ENCODE measurements at places on chromosomes 6 and 20.

DNA sequence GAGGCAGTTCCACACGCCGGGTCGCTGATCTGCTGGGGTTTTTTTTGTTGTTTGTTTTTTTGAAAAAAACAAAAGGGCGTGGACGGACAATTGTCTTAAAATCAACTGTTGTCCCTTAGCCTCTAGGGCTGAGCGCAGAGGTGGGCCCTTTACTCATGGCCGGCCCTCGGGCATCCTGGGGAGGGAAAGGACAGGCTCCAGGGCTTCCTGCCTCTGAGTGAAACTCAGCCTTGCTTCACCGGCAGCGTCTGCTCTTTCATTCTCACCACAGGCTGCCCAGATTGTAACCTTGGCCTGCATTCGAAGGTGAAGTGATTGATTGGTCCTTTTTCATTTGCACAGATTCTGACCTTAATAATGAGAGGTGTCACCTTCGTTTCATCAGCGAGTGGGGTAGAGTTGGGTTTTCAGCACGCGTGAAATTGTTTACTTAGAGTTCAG lies 797 bp downstream of the SMIM13 start:
- DNase-seq: no peak

DNA sequence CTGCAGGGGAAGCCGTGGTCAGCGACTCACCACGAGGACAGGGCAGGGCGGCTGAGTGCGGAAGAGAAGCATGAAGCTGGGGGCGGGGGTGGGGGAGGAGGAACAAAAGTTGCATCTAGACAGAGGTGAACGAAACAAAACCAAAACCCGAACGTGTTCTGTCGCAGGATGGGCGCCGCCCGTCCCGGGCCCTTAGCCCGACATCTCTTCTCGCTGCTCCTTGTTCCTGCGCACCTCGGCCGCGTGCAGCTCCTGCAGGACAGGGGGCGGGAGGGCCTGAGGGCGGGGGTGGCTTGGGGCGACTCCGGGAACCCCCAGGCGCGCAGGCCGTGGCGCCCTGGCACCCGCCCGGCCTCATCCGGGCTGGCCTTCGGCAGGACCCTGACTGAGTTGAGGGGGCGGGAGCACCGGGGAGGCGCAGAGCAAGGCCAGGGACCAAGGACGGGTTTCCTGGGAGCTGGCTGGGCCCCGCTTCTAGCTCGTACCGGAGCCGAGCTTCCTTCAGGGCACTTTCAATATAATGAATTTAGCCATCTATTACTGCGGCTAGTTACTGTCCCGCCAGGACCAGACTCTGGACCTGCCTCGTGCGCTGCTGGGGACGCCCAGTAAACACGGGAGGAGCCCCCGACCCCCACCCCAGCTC lies 12.0 kb downstream of the STMN3 start:
- no peak for DNase-seq

DNA sequence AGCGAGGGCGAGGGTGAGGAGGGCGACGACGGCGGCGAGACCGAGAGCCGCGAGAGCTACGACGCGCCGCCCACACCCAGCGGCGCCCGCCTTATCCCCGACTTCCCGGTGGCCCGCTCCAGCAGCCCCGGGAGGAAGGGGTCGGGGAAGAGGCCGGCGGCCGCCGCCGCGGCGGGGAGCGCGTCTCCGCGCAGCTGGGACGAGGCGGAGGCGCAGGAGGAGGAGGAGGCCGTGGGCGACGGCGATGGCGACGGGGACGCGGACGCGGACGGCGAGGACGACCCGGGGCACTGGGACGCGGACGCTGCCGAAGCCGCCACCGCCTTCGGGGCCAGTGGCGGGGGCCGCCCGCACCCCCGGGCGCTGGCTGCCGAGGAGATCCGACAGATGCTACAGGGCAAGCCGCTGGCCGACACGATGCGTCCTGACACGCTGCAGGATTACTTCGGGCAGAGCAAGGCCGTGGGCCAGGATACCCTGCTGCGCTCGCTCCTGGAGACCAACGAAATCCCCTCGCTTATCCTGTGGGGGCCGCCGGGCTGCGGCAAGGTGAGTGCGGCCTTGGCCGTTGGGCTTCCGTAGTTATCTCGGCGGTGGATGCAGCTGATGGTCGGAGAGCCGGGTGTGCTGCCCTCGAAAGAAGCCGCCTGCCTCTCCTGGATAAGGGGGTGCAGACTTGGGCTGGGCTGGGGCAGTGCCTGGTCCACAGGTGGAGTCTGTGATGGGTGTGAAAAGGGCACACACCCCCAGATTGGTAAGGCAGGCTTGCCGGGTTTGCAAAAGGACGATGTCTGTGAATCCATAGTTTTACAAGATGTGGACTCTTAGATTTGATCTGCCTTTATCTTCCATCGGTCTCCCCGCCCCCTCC lies 938 bp downstream of the WRNIP1 start:
- DNase-seq: no peak

DNA sequence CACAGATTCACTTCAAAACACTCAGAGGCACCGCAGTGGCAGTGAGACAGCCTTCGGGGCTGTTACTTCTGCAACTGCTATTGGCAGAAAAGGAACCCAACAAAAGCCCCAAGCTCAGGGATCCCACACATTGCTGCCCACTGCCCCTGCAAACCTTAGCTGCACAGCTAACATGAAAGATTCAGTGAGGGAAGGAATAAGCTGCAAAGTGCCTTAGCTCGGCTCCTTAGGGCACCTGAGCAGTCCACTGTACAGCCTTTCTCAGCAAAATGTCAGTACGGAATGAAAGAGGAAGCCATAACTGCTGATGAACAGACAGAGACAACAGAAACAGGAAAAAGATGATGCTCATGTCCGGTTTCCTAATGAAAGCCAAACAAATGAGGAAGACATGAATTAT lies 179.7 kb upstream of the SHLD1 start:
- DNase-seq: no peak

DNA sequence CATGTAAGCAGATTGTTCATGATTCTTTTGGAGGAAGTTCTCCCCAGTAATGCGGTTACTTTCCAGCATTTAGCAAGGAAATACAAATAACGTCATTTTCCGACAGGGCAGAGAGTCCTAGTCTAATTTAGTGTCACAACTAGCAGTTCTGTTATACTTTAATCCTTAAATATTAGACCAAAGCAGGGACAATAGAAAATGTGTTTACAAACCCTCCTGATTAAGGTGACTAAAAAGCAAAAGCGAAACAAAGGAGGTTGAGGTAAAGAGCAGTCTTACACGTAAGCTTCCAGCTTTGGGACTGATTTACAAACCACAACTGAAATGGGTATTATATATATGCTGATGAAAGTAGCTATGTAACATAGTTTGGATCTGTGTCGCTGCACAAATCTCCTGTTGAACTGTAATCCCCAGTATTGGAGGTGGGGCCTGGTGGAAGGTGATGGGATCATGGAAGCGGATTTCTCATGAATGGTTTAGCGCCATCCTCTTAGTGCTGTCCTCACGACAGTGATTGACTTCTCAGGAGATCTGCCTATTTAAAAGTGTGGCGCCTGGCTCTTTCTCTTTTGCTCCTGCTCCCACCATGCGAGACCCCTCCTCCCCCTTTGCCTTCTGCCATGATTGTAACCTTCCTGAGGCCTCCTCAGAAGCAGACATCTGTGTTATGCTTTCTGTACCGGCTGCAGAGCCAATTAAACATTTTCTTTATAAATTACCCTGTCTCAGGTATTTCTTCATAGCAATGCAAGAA lies 81.9 kb downstream of the PLCB1 start:
- DNase-seq: no peak

GRCh38 chr6:75213732-75214131 lies 7.9 kb upstream of the COL12A1 start:
- no peak for DNase-seq

- DNase-seq: no peak
Measured at GRCh38 chr6:157123234-157123633, 200.1 kb downstream of the TMEM242 start.

DNA sequence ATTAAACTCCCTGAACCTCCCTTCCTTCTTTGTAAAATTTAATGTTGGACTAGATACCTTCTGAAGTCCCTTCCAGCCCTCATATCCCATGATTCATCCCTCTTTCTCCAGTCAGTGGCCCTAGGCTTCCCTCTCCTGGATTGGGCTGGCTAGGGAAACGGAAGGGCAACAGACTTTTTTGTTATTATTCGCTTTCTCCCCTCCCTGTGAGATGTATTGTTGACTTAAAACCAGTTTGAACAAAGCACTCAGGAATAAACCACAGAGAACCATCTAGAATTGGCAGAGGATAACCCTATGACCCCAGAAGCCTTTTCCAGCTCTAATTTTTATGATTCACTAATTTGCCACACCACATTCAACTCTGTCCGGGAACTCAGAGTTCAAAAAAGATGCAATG lies 239.7 kb upstream of the SUPT3H start:
- no peak for DNase-seq

GRCh38 chr6:57317060-57317943 lies at the start of gene PRIM2:
Gene PRIM2 (plus strand): TSS chr6:57317630. CDS start chr6:57318446, 816 bp downstream.
- peak; percentile 67 for DNase-seq

- no peak for DNase-seq
Measured at GRCh38 chr6:1190366-1190765, 121.5 kb upstream of the FOXQ1 start.

GRCh38 chr20:478949-479429 lies 16.7 kb upstream of the TBC1D20 start:
- no peak for DNase-seq

GRCh38 chr6:37889486-37889885 lies 70.0 kb downstream of the ZFAND3 start:
- no peak for DNase-seq

DNA sequence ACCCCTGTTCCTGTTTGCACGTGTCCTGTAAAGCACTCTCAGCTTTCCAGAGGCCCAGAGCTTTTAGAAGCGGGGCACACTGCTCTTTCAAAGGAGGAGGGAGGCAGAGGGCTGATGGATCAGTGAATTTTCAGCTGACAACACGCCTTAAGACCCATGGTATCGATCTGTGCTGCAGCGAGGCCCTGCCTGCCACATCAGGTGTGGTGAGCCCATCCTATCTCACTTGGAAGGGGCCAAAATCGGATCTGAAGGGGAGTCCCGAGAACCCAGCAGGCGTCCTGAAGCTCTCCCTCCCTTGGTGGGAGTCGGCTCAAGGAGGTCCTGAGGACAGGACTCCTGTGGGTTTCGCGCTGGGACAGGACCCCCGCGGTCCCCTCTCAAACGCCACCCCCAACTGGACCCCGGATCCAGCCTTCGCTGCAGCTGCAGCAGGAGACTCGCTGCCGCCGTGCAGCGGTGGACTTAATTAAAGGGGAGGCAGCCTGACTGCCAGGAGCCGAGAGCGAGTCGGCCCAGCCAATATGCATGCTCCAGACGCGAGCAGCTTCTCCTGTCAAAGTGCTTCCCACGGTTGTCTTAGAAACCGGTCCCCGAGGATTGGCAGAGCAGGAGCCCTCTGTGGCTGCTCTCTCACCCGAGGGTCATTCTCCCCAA lies 580.0 kb upstream of the ZNF337 start:
- no peak for DNase-seq

DNA sequence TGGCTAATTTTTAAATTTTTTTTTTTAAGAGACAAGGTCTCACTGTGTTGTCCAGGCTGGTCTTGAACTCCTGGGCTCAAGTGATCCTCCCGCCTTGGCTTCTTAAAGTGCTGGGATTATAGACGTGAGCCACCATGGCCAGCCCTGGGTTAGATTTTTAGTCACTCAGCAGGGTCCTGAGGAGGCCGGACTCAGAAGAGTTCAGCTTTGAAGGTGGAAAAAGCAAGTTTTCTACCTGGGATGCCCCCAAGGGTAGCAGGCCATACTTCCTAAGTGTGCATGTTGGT lies 44.2 kb downstream of the FGD2 start:
- no peak for DNase-seq

- DNase-seq: peak; percentile 61
Measured at GRCh38 chr6:116010790-116011401, 49.8 kb downstream of the FRK start.

GRCh38 chr6:57013521-57013926 lies 33.0 kb upstream of the KIAA1586 start:
- DNase-seq: no peak

DNA sequence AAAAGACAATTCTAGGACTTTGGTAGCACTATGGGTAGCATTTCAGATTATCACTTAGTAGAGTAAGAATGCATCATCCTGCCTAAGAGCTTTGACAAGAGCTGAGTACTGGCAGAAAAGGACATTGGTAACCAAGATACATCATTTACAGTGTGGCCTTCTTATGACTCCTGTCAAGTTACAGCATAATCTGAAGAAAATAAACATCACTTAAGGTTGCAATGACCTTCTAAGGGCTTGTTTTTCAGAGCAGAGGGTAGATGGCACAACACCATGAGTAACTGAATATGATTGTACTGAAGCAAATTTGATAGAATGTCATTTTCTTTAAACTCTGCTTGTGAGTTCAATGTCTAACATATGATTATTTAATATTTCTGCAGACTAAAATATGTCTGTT lies 822.6 kb downstream of the TBC1D32 start:
- DNase-seq: no peak

DNA sequence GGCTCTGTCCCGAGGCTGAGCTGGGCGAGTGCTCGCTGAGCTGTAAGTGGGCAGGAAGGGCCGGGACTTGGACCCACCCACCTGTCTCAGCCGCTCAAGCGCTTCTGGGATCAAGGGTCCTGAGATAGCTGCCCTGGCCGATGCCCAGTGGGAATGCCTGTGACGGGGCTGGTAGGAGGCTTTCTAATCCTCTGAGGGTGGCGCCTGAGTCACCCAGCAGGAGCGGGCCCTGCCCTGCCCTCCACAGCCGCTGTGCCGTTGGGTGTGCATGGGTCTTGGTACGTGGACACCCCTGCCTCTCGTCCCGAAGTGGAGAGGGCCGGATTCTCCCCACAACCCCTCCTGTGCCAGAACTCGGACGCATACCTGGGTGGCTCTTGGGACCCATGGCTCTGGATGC lies 43.1 kb upstream of the GATA5 start:
- DNase-seq: no peak

DNA sequence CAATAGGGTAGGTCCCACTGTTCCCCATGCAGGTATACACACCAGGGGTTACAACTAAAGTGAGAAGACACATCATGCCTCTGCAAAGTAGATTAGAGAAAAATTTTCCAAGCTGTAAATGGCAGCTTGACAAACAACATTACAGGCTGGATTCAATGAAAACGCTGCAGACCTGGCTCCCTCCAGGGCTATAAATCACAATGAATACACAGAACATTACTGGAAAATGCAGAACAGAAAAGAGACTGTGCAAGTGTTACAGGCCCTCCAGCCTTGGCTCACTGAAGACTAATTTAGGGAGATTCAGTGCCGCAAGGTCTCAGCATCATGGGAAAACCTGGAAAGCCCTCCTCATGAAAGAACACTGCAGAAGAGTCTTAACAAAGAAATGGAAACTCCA lies 207.8 kb downstream of the KHDC1L start:
- DNase-seq: no peak

DNA sequence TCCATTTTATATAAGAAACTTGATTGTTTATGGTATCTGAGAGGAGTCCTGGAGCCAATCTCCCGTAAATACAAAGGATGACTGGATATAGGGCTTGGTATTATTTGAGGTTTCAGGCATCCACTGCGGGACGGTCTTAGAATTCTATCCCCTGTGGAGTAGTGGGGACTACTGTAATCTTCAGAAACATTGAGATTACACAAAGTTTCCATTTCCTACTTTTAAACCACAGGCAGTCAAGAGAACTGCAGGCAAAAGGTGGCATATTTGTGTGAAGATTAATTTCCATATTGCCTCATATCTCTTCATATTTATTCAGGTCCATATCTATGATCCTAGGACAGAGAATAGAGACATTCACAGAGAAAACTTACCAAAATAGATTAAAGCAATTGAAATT lies 586.2 kb downstream of the PHF3 start:
- no peak for DNase-seq

Measured in breast epithelium (tissue), 4 donors.